Stimulated activated CD8-positive, alpha-beta memory T cell treated with anti-CD3 and anti-CD28 coated beads, Interleukin-2, amount 100 ng/mL, for 48 hours (primary cell): ENCODE measurements at places on chromosomes 6 and 20.

GRCh38 chr6:52990342-52990741 is 4.7 kb downstream of the GSTA4 start:
- DNase-seq = no peak

DNA sequence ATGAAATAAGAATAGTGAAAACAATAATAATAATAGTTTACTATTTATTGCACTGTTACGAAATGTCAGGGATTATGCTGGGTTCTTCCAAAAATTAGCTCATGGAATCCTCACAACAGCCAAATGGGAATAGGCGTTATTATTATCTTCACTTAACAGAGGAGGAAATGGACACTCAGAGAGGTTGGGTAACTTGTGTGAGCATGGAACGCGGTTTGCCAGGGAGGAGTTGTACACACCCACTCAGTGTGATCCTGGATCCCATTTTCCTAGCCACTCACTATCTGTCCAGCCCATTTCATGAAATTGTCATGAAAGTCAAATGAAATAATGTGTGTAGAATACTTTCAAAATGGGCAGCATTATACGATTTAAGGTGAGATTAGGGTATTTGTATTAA is 4.6 kb downstream of the NELFCD start:
- DNase-seq = no peak

GRCh38 chr6:13038315-13038714 is 290.0 kb downstream of the TBC1D7 start:
- DNase-seq = no peak

GRCh38 chr6:76644231-76644630 is 571.8 kb upstream of the IMPG1 start:
- DNase-seq = no peak

- no peak for DNase-seq
These were observed 32.6 kb downstream of the NTSR1 start for GRCh38 chr20:62741191-62741691.

DNA sequence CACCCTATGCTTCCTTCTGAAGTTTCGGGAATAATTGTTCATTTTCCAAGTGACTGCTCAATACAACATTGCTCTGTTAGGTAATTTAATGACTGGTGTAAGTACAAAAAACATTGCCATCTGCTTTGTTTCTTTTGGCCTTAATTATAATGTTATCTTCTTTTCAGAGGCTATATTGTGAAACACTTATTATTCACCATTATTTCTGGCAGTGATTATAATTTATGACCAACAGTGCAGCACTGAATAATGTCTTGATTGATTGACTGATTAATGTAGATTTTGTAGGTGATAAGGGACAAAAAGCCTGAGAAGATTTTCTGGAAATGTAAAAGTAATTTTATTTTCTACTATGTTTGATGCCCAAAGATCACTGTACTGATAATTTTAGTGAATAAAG is 377.7 kb downstream of the PLCB1 start:
- DNase-seq = no peak

GRCh38 chr6:3499603-3500002 is 42.8 kb upstream of the SLC22A23 start:
- DNase-seq = no peak

- DNase-seq = no peak
These were observed 50.3 kb upstream of the CDKAL1 start for GRCh38 chr6:20483887-20484497.

DNA sequence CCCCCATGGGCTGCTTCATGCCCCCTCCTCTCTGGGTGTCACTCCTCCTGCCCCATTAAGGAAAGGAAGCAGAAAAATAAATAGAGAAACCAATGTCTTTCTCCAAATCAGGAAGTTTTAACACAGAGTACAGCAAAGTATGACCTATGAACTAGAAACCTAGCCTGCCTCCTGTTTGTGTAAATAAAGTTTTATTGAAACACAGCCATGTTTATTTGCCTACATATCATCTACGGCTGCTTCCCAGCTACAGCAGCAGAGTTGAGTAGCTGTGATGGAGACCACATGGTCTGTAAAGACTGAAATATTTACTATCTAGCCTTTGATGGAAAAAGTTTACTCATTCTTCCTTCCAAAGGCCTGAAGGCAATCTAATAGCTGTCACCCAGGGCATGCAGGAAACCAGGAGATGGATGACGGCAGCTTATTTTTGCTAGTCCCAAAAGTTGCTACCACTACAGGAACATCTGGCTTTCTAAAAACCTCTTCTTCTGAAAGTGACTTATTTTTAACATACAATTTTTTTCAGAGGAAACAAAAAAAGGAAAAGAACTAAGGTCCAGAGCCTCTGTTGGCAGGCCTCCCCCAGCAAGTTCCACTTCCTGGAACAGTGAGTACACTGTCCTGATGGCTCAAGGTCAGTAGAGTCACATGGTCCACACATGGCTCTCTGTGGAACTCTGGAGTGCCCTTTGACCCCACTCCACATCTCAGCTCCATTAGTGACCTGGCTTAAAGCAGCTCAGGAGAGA is 287.8 kb downstream of the PTPRT start:
- DNase-seq = no peak

GRCh38 chr6:158573542-158573931 is 13.6 kb downstream of the TMEM181 start:
- DNase-seq = no peak

GRCh38 chr6:39075807-39076622 is 27.4 kb downstream of the GLP1R start:
- DNase-seq = no peak

DNA sequence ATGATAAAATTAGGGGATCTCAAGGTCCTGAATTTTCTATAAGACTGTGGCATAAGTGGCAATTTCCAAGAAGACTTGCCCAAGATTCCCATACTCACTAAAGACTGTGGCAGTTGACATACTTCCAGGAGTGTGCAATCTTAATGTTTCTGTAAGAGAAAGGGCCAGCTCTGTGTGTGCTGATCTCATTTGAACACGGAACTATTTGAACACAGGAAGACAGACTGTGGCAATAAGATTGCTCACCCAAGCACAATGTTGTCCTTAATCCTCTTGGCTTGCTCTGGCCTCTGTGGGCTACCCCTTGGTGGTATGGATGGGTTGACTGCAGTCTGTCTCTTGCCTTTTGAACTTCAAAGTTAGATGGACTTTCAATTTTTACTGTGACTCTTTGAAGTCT is 151.4 kb downstream of the PHF3 start:
- DNase-seq = no peak
